NCI-H526 (cell line): ENCODE measurements at places on chromosomes 6 and 20.

GRCh38 chr6:13711733-13712598 is at the start of gene RANBP9:
Gene RANBP9 (minus strand): TSS chr6:13711835. CDS start chr6:13711505, 330 bp downstream.
- DNase-seq: peak; percentile 96

GRCh38 chr6:6614096-6614982 is 25.8 kb downstream of the LY86 start:
- DNase-seq: no peak

DNA sequence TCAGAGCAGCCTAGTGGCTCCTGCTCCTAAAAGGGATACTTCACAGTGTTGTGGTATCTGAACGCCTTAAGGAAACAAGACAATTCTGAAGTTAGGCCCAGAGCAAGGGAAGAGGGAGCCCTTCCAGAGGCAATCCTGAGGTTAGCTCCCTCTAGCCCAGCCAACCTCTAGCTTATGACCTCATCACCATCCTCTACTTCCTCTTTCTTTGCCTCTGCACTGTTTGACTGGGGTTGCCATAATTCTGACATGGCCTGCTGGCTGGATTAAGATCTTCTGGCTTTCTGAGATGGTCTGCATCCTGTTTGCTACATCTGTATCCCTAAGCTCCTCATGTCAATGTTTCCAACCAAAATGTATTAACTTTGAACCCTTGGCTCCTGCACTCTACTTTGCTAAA is 23.3 kb upstream of the BMP2 start:
- no peak for DNase-seq

DNA sequence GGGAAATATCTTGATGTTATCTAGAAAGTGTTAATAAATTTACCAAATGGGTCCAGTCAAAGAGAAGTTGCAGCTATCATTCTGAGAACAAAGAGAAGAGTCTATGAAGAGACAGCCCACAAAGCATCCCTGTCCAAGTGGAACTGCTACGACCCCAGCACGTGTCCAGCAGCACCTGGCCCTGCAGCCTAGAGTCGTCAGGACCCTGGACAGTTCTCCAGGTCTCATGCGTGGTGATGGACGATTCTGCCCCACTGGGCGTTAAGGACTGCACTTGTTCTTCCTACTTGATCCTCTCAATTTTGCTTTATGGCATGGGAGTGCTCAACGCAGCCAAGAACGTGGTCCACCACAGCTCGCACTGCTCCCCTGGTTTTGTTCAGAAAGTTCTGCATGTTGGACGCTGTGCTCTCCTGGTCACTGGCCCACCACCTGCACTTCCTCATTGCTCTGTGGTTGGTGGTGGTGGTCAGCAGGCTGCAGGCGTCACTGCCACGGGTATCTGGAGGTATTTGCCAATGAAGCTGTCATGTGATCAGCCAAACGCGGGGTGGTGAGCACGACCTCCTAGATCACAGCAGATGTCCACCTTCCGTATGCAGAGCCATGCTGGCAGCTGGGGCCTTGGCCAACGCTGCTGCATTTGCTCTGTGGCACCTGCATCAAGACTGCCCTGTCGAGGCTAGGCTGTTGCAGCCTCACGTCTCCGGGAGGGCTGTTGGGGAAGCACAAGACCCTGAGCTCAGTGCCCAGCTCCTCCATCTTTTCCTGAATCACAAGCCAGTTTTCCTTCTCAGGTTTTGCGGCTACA is 356.4 kb downstream of the CDH4 start:
- DNase-seq: no peak

GRCh38 chr6:7705483-7705882 is 20.4 kb upstream of the BMP6 start:
- DNase-seq: no peak

DNA sequence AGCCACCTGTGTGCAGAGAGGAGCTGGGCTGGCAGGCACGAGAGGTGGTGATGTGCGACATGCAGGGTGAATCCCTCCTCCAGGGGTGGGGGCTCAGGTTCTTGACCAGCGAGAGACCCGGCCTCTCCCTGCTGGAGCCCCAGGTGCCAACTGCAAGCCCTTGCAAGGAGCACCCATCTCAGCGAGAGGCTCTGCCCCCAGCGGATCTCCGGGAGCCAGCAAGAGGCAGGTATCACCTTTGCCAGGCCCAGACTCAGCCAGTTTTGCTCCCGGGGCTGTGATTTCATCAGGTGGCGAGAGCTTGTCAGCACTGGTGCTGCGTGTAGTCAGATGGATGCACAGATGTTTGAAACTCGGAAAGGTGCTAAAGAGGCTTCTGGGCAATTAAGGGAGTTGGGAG is 87.7 kb downstream of the TFAP2C start:
- no peak for DNase-seq

DNA sequence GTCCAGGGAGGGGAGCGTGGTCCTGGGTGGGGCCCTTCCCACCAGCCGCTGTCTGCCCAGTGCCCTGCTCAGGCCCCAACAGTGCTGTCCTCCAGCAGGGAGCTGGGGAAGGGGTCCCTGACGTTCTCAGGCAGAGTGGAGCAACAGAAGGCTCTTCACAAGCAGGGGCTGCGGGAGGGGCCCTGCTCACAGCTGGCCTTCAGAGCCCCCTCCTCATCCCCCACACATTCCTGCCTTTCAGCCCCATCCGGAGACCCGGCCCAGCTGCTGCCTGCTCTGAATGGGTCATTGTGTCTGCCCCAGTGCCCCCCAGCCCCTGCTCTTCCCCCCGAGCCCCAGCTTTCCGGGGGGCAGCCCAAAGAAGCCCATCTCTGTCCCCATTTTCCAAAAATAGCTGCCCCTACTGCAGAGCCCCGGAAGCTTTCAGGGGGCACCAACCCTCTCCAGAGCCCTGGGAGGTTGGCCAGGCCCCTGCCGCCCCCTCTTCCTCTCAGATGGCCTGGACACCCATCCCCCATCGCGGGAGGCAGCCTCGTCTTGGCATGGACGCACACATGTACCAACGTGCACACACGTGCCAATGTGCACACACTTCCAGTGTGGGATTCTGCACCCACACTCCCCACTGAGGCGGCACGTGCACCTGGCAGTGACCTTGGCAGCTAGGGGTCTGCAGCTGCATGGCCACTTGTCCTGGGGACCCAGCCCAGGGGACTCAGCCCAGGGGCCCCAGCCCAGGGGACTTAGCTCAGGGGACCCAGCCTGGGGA is 3.7 kb downstream of the COL20A1 start:
- no peak for DNase-seq

GRCh38 chr6:133262804-133263203 is 21.6 kb downstream of the EYA4 start:
- DNase-seq: no peak

- no peak for DNase-seq
These were observed 3.7 kb downstream of the SGK1 start for GRCh38 chr6:134314006-134314821.

DNA sequence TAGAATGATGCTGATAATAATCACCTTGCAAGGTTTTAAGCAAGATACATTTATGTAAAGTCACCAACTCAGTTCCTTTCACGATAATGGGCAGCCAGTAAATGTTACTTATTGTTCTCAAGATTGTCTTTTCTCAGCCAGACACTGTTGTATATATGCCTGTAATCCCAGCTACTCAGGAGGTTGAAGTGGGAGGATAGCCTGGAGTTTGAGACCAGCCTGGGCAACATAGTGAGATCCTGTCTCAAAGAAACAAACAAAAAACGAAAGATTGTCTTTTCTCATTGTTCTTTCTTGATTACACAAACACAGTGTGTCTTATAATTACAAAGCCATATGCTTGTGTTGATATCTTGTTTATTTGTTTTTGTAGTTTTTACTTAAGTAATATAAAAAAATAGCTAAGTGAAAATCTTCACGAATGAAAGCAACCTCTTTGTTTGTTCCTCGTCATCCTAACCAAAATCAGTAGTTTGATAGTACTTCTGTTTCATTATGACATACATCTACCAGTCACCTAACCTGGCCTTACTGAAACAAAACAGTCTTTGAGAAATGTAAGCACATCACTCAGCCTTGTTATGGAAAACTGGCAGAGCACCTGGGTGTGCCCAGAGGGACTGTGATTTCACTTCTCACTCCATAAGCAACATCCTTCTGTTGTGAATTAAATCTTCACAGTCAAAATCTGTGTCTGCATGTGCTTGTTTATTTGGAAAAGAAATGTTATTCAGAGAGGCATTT is 436.2 kb upstream of the SOX4 start:
- peak; percentile 3 for DNase-seq

GRCh38 chr6:129759796-129760605 is 50.0 kb upstream of the ARHGAP18 start:
- no peak for DNase-seq

DNA sequence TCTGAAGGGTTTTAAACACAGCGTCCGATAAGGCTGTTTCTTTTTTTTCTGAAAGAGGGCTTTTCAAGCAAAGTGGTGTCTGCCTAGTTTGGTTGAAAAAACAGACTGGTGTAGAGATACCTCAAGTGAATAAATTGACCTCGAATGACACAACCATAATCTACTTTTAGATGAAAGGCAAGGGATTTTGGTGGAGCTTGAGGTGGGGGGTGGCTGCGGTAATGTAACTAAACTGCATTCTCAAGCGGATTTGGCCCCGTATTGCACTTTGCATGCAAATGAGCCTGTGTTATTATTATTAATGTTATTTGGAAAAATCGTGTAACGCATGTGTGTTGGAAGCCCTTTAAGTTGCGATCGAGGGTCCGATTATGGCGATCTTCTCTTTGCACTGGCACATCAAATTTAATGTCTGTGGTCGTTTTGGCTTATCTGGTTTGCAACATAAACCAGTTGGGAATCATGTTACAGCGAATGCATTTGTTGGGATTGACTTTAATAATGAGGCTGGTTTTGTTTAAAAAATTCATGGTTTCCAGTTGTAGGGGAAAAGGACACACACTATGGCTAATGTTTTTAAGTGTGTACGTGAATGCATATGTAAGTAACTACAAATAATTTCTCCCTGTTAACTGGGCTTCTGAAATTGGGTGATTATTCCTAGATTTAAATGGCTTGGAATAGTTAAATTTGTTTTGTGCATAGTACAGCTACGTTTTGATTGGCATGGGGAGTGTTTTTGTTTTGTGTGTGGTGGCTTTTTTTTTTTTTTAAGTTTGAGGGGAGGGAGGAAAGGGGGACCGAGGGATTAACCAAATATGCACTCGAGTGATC is 1.0 kb downstream of the JARID2 start:
- DNase-seq: peak; percentile 42

- DNase-seq: no peak
These were observed 410.3 kb upstream of the SLC35B3 start for GRCh38 chr6:8845690-8846089.

DNA sequence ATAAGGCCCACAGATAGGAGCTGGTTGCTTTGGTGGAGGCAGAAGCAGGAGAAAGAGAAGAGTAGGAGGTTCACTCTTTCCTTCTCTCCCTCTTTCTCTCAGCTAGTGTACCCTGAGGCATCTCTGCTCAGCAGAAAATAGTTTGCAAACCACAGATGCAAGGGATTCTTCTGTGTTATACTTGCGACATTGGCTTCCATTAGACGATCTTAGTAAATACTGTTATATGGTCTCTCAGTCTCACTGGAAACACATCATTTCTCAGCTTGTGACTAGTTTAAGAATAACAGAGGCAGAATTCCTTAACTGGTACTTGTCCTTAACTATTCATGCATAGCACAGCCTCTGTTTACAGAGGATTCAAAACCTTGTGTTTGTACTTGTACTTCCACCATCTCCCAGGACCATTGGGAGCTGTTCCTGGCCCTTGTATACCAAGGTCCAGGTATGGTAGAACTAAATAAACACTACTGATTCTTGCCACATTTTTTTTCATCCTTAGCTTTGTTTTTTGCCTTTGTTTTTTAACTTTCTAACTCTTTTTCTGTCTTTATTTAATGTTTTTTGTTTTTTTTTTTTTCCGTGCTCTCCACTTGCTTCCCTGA is 218.2 kb downstream of the OTOR start:
- DNase-seq: no peak

DNA sequence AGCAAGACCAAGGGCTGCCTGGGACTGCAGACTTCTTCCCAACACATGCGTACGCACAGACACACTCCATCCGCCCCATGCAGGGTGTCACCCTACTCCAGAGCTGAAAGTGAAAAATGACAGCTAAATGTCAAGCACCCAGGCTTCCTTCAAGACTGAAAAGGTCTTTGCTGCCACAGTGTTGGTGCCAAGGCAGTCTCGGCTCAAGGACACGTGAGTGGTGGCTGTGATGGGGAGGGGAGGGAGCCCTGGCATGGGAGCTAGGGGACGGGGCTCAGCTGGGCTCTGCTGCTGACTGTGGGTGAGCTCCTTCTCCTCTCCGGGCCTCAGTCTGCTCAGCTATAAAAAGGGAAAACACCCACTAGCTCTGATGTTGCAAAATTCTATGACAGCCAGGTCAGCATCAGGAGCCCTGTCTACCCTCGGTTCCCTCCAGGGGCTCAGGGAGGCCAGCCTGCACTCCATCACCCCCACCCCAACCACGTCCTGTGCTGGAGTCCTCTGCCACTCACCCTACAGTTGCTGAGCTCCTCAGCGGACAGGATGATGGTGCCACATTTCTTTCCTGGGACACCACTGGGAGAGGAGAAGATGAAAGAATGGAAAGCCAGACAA is 47.6 kb downstream of the CPNE5 start:
- no peak for DNase-seq

GRCh38 chr20:36214684-36215256 is 21.5 kb upstream of the AAR2 start:
- no peak for DNase-seq
